ENCODE measurements at places on chromosomes 13 and 19.

- DNase-seq, result no peak
Observed at GRCh38 chr19:2683430-2684003, 19.0 kb downstream of the GNG7 start.

- DNase-seq, result no peak
Observed at GRCh38 chr13:43360171-43360570, 336.8 kb downstream of the DNAJC15 start.

DNA sequence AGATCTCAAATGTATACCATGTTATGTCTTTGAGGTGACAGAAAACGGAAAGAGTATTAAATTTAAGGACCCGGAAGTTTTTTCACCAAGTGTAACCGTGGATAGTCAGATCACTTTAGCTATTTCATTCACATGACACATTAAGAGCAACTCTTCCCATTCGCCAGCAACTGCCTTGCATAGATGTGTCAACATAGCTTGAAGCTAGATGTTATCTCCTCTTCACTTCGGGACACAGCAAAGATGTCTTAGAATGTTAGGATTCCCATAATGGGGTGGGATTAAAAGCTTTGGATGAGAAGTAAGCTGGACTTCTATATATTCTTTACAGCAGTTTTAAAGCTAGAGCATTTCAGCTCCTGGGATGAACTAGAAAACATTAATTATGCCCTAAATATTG, 1135.9 kb upstream of the PCDH20 start:
- no peak for DNase-seq

DNA sequence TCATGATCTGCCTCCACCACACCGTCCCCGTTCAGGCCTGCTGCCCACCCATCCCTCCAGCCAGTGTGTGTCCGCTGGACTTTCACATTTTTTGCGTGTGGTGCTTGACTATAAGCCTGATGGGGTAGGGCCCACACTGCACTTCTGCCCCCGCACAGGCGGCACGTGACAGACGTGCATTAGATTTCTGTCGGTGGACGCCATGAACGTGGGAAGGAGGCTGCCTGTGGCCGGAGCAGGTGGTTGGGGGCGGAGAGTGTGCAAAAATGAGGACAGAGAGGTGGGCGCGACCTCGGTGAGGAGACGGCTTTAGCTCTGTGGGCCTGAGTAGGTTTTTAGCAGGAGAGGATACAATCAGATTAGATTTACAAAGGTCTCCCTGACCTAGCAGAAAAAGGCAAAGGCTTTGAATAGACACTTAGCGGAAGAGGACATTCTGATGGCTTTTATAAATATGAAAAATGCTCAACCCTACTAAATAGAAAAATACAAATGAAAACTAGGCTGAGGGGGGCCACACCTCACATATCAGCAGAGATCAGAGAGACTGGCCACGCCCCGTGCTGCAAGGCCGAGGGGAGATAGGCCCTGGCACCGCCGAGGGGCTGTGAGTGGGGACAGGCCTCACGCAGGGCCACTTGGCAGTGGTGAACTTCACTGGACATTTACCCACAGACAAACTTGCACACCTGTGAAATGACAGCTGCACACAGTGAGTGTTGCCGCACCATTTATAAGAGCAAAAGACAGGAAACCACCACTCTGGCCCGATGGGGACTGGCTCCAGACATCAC, 25.4 kb downstream of the PAK4 start:
- DNase-seq, result no peak

GRCh38 chr13:100399455-100399854, 189.1 kb downstream of the GGACT start:
- no peak for DNase-seq

- peak; percentile 95 for DNase-seq
Observed at GRCh38 chr19:51552996-51553725, 17.9 kb upstream of the ZNF175 start.

DNA sequence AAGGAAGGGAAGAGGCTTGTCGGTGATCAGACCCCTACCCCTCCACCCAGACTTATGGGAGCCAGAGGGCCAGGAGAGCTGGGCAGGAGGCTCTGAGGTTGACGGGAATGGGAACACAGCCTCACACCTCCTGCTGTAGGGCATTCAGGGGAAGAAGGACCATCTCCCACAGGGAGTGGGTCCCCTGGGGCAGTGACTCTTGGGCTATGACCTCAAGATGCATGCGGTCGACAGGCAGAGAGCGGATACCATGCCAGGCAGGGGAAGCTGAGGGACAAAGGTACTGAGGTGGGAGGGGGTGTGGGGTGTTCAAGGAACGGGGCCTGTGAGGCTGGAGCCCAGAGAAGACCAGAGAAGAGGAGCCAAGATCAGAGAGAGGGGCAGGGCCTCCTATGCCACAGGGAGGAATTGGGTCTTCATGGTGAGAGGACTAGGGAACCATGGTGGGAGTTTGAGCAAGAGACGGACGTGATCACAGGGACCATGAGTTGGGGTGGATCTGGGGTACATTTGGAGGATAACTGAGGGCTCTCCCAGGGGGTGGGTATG, 4.6 kb upstream of the TCF3 start:
- DNase-seq, result no peak

- no peak for DNase-seq
Observed at GRCh38 chr13:41065078-41065477, 3.8 kb downstream of the WBP4 start.

- no peak for DNase-seq
Observed at GRCh38 chr13:101892296-101892695, 439.8 kb downstream of the ITGBL1 start.

DNA sequence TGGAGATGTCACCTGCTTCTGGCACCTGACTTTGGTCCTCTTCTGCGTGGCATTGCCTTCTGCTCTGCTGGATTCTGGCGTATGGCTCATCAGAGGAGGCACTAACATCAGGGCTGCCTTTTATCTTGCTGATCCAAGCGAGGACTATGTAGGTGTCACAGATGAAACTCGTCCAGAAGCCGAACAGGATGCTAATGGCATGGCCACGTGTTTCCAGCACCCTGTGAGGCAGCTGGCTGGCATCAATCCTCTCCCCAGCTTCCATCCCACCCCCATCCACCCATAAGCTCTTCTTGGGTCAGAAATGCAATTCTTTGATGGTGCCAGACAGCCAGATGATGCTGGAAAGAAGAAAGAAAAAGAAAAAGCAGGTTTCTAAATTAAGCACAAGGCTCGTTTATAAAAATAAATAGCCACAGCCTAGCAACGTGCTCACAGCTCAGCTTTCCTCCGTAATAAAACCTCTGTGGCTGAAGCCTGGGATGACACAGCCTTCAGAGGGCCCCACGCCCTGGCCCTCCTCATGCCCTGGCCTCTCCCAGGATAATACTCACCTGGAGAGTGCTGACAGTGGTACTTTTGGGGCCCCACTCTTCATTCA, 212.9 kb upstream of the SERP2 start:
- DNase-seq, result no peak

GRCh38 chr19:8504171-8504570, 1.7 kb upstream of the PRAM1 start:
- no peak for DNase-seq

DNA sequence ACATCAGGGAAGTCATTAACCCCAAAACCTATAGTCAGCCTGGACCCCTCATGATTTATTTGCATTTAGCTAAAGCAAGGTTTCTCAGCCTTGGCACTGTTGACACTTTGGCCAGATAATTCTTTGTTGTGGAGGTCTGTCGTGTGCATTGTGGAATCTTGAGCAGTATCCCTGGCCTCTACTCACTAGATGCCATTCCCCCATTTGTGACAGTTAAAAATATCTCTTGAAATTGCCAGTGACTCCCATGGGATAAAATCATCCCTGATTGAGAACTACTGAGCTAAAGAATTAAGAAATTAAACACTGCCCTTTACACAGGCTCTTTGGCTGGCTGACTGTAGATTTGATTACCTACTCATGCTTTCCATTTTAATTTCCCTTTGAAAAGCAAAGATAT, 102.7 kb downstream of the LMO7 start:
- DNase-seq, result no peak

DNA sequence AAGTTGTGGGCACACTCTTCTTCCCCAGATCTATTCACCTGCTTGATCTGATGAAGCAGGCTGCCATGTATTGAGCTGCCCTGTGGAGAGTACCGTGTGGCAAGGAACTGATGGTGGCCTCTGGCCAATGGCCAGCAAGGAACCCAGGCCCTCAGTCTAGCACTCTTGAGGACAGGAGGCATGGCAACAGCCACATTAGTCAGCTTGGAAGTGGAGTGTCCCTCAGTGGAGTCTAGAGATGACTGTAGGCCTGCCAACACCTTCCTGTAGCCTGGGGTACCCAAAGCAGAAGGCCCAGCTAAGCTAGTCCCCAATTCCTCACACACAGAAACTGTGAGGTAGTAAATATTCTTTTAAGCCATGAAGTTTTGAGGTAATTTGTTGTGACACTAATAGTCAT, 412.5 kb downstream of the DACH1 start:
- no peak for DNase-seq

DNA sequence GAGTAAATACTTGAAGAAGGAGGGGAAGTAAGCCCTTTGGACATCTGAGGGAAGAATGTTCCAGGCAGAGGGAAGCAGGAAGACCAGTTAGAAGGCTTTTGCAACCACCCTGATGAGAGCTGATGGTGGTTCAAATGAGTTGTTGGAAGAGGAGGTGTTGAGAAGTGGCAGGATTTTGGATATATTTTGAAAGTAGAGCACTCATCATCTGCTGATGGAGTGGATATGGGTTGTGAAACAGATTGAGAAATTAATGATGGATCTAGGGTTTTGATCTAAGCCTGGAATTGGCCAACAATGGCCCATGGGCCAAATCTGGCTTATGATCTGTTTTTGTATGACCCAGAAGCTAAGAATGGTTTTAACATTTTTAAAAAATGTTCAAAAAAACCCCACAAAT, 230.7 kb downstream of the NDFIP2 start:
- DNase-seq, result no peak

- DNase-seq, result no peak
Observed at GRCh38 chr13:113546571-113547237, 37.8 kb upstream of the TFDP1 start.

DNA sequence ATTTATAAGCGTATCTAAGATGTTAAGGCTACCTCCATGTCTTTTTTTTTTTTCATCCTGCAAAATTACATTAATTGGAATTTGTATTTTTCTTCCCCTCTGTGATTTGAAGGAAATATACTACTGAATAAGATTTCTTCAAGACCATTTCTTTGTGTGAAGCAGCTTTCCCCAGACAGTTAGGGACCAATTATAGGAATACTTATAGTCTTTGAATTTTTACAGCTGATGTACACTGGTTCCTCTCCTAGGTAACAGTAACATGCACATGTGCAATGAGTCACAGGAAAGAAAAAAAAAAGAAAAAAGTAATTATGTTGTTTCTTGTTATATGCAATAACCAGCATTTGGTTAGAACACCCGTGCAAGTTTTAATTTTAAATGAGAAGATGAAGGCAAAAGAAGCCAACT, 82.0 kb downstream of the PCDH9 start:
- no peak for DNase-seq

DNA sequence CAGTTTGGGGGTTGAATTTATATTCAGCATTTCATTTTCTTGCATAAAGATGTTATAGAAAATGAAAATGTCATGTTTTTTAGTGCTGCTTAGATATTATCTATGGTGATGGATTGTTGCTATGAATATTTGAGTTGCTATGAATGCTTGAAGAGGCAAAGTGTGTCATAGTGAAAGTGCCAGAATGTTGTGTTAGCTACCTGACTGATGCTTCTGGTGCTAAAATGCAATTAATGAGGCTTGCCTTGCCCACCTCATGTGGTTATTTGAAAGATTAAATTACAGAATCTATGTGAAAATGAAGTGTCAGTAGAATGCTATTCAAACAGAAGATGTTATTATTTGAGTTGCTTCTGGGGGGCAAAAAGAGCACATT, 62.7 kb upstream of the MYCBP2 start:
- no peak for DNase-seq

- no peak for DNase-seq
Observed at GRCh38 chr19:35120492-35120891, 4.9 kb downstream of the FXYD3 start.

- DNase-seq, result no peak
Observed at GRCh38 chr13:95233026-95233635, 68.1 kb downstream of the ABCC4 start.

DNA sequence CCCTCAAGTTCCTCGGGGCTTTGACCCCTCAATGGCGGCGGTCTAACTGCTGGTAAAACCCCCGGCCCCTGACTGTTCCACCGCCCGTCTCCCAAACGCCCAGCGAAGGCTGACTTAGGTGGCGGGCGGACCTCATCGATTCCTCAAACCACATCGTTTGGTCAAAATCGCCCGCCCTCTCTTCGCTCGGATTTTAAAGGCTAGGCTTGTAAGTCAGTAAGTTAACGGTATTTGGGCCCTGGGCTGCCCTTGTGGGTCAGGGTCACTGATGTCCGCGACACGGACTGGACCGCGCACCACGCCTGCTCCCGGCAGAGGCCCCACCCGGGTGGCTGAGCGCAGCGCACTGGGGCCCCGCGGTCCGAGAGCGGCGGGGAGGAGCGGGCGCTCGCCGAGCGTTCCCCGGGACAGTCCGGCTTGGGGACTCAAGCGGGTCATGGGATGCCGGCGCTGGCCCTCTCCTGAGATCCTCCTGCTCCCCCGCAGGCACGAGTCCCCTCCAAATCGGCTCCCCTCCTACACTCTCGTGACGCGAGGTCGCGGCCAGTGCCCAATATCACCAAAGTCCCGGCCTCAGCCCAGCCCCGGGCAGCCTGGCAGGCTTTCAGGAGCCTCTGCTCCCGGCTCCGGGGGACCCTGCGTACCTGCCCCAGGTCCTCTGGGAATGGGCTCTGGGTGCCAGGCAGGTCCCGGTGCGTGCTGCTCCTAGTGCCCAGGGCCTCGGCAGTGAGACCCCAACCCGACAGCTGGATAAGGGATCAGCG, 1.0 kb downstream of the FLT1 start:
- no peak for DNase-seq

- no peak for DNase-seq
Observed at GRCh38 chr13:46327246-46327645, 59.8 kb downstream of the RUBCNL start.

DNA sequence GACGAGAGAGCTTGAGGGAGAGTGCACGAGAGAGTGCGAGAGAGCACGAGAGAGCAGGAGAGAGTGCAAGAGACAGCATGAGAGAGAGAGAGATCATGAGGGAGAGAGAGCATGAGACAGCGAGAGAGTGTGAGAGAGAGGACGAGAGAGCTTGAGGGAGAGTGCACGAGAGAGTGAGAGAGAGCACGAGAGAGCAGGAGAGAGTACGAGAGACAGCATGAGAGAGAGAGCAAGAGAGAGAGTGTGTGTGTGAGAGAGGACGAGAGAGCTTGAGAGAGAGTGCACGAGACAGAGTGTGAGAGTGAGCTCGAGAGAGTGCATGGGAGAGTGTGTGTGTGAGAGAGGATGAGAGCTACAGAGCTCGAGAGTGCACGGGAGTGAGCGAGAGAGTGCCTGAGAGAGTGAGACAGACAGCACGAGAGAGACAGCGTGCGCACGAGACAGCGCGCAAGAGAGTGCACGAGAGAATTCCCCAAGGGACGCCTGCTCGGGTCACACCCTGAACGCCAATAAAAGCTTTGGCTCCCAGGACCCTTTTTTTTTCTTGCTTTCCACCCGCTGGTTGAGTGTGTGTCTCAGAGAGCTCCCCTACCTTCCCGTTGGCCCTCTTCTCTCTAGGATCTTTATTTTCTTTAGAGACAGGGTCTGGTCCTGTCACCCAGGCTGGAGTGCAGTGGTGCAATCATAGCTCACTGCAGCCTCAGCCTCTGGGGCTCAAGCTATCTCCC, 3.7 kb downstream of the CD70 start:
- peak; percentile 72 for DNase-seq

All from iPS DF 6.9 (cell line).